ENCODE measurements at places on chromosomes 7 and 10.
A peak's percentile ranks its signal among the peaks of the same experiment; 100 is the strongest.

- no peak for DNase-seq
Observed at GRCh38 chr7:40623863-40624262, 489.1 kb downstream of the SUGCT start.

DNA sequence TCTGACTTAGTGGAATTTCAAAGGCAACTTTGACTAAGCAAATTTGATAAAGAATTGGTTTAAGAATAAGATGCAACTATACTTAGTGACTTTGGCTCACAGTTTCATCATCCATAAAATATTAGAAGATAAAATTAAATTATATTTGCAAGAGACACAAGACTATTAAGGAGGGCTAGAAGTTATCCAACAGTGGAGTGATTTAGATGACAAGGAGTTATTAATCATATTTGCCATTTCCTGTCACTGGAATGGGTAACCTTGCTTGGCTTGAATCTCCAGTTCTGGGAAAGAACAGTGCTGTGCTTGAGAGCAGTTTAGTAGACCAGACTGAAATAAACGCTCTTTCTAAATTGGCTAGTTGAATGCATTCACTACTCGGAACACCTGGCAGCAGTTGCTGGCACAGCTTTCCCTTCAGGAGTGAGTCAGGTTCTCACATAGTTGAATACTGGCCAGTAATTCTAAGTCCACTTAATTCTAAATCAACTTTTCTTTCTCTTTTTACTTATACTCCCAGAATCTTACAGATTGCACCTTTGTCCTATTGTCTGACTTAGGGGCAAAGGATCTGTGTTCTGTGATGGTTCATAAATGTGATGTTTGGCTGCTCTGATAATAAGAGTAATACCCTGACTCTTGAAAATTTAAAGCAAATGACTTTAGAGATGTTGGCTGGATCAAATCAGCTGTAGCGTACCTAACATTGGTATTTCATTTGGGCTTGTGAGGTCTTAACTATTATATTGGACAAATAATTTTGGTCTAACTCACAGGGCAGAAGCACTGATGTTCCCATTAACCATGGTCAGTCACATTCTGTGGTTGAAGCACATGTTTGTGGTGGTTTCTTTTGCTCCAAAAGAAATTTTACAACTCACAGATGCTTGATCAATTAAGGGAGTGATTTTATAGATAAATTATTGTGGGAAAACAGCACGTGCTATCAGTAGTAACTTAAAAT, 16.6 kb downstream of the STMP1 start:
- DNase-seq: no peak

DNA sequence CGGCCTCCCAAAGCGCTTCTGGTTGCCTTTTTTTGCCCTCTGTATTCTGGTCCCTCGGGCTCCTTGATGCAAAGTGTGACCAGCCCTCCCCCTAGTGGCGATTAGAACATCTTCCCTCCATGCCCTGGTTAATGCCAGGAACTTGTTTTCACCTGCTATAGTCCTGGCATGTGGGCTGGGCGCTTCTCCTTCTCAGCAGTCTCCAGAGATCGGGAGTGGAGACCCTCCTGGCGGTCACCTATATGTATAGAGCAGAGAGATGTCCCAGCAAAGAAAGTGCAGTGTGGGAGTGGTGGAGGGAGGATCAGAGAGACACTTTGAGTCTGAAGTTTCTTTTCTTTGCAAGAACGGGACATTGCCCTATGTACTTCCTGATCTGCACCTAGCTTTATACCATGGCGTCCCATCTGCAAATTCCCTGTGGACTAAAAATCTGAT, 264.1 kb downstream of the OTUD1 start:
- peak; percentile 40 for DNase-seq

DNA sequence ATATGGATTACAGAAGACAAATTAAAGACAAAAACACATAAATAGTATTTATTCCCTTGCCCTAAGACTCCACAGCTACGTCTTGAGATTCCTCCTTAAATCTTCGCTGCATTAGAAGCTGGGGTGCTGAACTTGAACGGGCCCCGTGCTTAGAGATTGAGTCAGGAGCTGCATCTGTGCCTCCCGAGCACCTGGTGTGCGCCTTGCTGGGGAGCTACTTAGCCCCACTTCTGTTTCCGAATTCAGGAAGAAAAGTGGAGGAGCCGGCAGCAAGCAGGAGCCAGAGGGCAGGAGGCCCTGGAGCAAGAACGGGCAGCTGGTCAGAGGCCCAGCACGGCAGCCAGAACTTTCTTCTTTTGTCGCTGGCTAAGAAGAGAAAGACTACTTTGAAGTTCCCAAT, 30.4 kb upstream of the RNF32 start:
- no peak for DNase-seq

GRCh38 chr10:128058106-128058749, 68.0 kb downstream of the MKI67 start:
- DNase-seq: no peak

All from activated CD8-positive, alpha-beta memory T cell treated with anti-CD3 and anti-CD28 coated beads, Interleukin-2, amount 50 U/mL, for 4 hours (primary cell).